AML-193 (cell line): ENCODE measurements at places on chromosomes 5 and 9.

- no peak for DNase-seq
These were observed 388.0 kb downstream of the TMEM232 start for GRCh38 chr5:110338341-110339083.

GRCh38 chr5:126812199-126812570, 35.2 kb downstream of the LMNB1 start:
- no peak for DNase-seq

- no peak for DNase-seq
These were observed 26.2 kb downstream of the ORM2 start for GRCh38 chr9:114355821-114356220.

- no peak for DNase-seq
These were observed 56.7 kb upstream of the RETREG1 start for GRCh38 chr5:16673241-16674201.

- no peak for DNase-seq
These were observed 149.0 kb downstream of the INSYN2B start for GRCh38 chr5:169831331-169831730.

DNA sequence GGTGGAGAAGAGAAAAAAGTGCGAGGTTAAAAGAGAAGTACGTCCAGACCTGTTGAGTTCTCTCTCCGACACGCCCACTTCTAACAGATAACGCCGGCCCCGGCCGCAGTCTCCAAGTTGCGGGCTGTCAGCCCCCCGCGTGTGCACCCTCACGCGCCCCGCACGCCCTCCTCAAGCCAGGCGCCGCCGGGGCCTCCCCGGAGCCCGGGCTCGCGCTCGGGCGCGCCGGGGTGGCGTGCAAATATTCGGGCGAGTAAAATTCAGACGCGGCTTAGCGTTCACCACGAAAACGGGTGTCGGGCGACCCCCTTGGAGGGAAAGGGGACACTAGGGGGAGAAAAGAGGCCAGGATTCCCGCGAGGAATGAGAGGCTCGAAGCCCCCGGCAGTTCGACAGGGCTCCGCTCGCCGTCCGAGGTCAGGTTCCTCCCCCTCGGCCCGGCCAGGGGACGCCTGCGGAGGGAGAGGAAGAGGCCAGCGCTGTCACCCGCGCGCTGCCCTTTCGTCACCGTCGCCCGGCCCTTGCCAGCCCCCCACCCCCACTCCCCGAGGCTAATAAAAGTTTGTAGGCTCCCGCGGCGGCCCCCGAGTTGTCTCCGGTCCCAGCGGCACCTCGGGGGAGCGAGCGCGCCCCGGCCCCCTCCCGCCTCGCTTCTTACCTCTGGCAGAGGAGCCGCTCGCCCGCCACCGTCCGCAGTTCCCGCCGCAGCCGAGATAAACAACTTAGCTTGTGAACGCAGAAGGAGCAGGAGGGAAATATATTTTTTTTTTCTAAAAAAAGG, 743 bp downstream of the NR3C1 start:
- peak; percentile 46 for DNase-seq

GRCh38 chr5:77461287-77461686, 30.8 kb downstream of the WDR41 start:
- DNase-seq, result no peak

- DNase-seq, result no peak
These were observed 293.0 kb downstream of the SEC61B start for GRCh38 chr9:99515093-99515492.

GRCh38 chr9:74496819-74497747, at the start of gene RORB:
Gene RORB (plus strand): TSS chr9:74497335. CDS start chr9:74497977, 642 bp downstream.
- no peak for DNase-seq

GRCh38 chr5:123227216-123227615, 138.2 kb downstream of the PRDM6 start:
- DNase-seq, result no peak

DNA sequence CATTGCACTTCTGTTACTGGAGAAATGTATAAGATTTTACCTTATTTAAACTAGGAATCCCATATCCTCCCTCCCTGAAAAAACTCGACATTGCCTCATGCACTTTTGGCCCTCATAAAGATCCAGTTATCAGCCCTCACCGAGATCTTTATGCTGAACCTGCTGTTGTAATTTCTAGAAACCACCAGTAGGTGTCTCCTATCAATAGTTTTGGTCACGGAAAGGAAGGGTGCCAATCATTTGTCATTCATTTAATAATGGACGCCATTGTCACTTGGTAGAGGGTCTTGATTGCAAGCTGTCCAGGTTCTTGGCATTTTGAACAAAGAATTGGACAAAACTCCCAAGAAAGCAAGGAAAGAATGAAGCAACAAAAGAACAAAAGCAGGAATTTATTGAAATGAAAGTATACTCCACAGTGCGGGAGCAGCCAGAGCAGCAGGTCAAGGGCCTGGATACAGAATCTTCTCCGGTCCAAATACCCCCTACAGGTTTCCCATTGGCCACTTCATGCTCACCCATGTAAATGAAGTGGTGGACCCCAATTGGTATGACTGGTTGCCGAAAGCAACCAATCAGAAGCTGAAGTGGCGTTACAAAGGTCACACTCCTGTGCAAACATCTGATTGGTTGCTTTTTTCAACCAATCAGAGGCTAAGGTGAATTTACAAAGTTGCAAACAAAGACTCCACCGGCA, 524.3 kb downstream of the PSAT1 start:
- DNase-seq, result peak; percentile 33

DNA sequence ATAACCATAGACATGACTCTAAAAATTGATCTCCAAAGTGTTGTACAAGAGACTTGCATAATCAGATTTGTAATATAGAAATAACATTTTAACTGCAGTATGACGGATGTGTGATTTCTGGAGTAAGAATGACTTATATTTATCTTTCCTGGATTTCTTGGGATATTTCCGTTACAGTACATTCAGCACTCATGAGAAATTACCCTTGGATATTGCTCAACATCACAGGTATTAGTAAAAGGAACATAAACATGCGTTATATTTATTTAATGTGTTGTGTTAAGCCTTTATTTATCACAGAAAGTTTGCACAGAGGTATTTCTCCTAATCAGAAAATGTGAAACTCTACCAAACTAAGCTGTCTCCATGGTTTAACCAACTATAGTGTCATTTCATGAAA, 1823.9 kb upstream of the C9orf72 start:
- DNase-seq, result no peak

DNA sequence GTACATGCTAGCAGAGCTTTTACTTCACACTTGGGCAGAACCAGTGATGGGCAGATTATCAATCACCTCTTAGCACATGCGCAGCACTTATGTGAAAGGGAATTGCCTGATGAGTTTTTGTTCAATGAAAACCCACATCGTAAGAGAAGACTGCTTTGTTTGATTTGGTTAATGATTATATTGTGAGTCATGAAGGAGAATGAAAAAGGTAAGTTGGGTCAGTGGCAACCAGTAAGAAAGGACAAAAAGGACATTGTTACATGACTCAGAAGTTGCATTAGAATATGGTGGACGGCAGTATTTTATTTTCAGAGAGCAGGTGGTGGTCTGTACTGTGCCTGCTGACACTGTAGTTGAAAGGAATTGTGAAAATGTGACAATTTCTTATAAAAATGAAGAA, 127.4 kb downstream of the AOPEP start:
- no peak for DNase-seq

GRCh38 chr5:53262348-53262970, 152.9 kb upstream of the MOCS2 start:
- DNase-seq, result peak; percentile 7

DNA sequence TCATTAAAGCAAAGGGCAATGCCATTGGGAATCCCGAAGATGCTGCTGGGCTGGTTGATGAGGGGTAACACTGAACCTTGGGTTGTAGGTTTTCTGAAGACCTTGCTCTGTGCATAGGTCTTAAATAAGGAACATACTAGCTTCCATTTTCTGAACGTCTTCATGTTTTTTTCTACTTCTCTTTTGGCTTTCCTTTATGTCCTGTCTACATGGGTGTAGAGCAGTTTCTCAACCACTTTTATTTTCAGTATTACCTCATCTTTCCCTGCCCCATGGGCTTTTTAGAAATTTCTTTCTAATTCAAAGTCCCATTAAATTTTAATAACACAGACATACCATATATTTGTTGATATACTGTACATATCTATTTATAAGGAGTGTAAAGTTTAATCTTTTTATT, at the start of gene IFNA14:
IFNA14 (minus strand) TSS at position 95 of the 400 bp plus-strand sequence; CDS start at position 25, 70 bp downstream.
- DNase-seq, result peak; percentile 54

- no peak for DNase-seq
These were observed 9.2 kb downstream of the ZBTB5 start for GRCh38 chr9:37455884-37456647.

- no peak for DNase-seq
These were observed 229.9 kb downstream of the EBF1 start for GRCh38 chr5:158869854-158870253.

GRCh38 chr9:6126377-6126776, 89.2 kb upstream of the IL33 start:
- DNase-seq, result no peak

GRCh38 chr5:178489271-178489976, 100.8 kb downstream of the COL23A1 start:
- no peak for DNase-seq

DNA sequence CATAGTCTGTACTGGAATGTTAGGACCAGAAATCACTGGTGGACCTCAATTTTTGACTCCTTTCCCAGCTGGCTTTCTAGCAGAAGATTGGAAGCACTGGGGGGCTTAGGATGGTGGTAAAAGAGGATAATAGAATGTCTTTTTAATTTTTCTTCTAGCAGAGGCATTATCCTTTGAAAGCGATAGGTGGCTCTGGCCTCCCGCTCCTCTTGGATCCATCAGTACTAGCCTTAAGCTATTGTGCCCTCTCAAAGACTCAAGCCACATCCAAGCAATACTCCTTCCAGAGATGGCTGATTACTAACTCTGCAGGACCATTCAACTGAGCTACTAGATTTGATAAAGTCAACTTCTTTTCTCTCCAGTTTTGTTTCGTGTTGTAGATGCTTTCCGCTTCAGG, 610.6 kb downstream of the CDH12 start:
- DNase-seq, result no peak

DNA sequence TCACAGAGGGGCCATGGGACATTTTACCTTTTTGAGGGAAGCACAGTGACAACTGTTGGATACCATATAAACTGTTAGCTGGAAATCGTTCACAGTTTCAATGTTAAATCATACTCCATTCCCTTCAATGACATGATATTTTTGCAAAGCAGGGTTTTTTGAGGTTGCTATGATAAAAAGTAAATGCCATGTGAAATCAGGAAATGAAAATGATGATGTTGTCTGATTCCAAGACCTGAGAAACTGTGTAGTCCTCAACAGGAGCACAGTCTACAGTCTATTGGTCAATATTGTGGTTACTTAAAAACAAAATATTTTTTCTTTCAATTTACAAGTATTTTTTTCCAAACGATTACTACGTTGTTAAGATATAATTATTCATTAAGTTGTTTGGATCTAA, 24.0 kb upstream of the ADAM19 start:
- DNase-seq, result no peak

- DNase-seq, result no peak
These were observed 13.5 kb upstream of the DRD1 start for GRCh38 chr5:175457466-175457865.

DNA sequence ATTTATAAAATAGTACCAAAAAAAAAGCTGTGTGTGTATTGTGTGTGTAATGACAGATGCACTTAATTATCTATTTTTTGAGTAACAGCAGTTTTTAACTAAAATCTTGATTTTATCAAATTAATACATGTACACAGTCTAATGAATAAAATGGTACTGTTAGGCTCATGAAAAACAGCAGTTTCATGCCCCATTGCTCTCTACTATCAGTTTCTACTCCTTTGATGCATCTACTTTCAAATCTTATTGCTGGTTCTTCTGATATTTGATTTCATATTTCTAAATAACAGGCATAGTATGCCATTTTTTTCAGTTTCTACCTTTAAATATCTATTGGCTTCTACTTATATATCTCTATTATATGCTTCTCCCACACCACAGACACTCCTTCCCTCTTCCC, 117.4 kb downstream of the CCDC171 start:
- DNase-seq, result no peak

DNA sequence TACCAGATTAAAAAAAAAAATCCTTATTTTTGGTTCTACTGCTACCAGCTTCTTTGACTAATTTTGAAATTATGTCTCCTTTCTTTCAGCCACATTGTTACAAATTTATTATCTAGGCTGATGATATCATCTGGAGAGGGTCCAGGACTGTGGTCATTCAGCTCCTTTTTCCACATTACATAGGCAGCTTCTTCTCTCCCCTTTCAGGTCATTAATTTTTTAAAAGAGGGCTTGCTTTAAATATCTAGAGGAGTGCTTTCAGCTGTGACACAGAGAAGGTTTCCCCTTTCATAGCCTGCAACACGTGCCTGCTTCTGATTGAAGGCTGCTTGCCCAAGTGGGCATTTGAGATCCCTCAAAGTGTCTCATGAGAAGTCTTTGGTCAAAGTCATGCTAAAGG, 155.7 kb upstream of the PAPPA start:
- DNase-seq, result no peak

- no peak for DNase-seq
These were observed 60.2 kb downstream of the WNK2 start for GRCh38 chr9:93244101-93244500.

- no peak for DNase-seq
These were observed 363.4 kb upstream of the SLC30A5 start for GRCh38 chr5:68730220-68730978.

GRCh38 chr5:65356274-65356673, 125.4 kb downstream of the ADAMTS6 start:
- DNase-seq, result no peak

DNA sequence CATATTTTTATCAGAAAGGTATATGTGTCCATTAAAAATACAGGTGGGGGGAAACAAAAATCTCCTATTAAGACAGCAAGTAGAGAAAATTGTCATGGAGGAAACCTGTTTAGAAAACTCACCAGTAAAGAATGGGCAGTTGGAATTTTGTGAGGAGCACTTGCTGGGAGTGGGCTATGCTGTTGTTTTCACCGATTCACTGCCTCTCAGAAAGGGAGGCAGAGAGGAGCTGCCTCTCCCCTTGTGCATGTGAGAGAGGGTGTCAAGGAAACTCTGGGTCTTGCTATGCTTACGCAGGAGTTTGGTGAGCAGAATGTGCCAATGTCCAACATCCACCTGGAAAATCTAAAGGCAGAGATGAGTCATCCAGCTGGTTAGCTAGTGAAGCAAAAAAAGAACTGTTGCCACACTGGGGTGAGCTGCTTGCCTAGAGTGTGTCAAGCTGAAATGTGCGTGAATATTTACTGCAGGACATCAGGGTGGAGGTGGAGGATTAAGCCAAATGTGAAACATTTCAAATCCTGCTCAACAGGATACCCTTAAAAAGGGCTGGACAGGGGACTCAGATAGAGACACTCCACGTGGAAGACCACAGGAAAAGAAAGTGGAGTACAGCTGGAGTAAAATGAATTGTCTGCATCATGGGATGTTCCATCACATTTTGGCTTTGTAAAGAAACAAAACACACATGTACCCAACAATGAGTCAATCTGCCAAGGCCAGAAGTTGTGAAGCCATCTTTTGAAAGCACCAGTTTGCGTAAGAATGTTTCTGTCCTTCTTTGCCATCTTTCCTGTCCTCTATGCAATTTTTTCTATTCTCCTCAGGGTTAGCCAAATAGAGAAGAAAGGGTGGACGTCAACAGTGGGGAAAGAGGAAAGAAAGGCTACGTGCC, 449.7 kb upstream of the MPDZ start:
- no peak for DNase-seq

GRCh38 chr5:179883163-179883562, 24.5 kb downstream of the TBC1D9B start:
- DNase-seq, result no peak
